ENCODE measurements at places on chromosomes 6 and 20.

- no peak for DNase-seq
These were observed 11.2 kb upstream of the GRM1 start for GRCh38 chr6:146017672-146018071.

- no peak for DNase-seq
These were observed 498.2 kb upstream of the CITED2 start for GRCh38 chr6:139872665-139873064.

- DNase-seq = no peak
These were observed 254.8 kb downstream of the CDC5L start for GRCh38 chr6:44642349-44642748.

- DNase-seq = no peak
These were observed 25.8 kb downstream of the ESF1 start for GRCh38 chr20:13758884-13759283.

GRCh38 chr6:12097791-12098190, 85.7 kb downstream of the HIVEP1 start:
- no peak for DNase-seq

GRCh38 chr20:48813446-48813747, 14.4 kb downstream of the PREX1 start:
- DNase-seq = no peak

- no peak for DNase-seq
These were observed 120.4 kb downstream of the MRPL14 start for GRCh38 chr6:44006872-44007303.

GRCh38 chr20:50197463-50198179, 7.0 kb downstream of the CEBPB start:
- no peak for DNase-seq

DNA sequence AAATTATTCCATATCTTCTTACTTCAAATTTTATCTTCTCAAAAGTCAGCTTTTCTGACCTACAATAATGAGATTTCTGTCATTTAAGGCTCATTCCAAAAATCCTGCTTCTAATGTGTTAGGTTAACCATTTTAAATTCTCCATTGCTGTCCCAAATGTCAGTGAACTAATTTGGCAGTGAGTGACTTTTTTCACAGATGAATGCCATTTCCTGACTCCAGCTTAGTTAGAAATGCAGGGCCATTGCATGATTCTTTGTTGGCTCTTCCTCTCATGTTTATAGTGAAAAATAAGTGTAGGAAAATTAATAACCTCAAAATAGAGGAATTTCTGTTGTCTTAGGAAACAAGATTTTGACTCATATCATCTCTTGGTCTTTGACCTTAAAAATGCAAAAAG, 44.1 kb downstream of the VIP start:
- no peak for DNase-seq

- no peak for DNase-seq
These were observed 30.4 kb upstream of the AHI1 start for GRCh38 chr6:135527960-135528249.

- no peak for DNase-seq
These were observed 290.5 kb upstream of the ZFP64 start for GRCh38 chr20:52482044-52482443.

GRCh38 chr6:1643830-1644445, 34.2 kb downstream of the FOXC1 start:
- no peak for DNase-seq

DNA sequence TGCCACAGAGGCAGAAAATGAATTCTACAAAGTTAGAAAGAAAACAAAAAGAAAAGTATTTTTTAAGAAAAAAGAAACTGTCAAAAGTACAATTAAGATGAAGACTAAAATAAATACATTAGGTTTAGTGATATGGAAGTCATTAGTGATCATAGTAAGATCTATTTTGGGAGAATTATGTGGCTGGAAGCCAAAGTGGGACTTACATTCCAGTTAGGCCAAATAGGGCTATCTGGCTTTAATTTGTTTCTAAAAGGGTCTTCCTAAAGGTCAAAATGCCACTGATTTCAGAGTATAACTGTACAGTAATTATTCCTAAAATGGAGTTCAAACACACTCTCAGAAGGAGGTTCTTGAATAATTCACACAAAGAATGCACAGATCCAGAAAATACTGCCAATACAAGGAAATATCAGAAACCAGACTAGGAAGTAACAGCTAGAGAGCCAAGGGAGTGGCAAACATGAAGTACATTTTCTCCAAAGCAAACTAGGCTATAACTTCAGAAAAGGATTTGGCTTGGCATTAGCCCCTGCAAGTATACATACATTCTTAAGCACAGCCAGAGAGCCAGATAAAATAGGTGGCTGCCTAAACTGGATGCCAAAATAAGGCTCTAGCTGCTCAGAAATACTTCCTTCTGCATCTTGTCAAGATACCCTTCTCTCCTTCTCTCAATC, 45.3 kb downstream of the PDSS2 start:
- DNase-seq = no peak

DNA sequence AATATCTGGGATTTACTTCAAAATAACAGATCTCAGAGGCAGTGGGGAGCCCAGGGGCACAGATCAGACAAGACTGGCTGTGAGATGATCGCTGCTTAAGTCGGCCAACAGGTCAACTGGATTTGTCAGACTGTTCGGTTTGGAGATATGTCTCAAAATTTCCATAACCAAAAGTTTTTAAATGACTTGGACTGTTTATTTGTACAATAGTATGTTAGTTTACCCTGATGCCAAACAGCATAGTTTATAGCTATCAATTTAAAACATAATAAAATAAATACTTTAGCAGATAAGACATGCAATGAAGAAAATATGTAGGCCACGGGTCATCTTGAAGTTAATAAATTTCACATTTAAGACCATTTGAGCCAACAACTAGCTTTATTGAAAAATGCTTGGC, 126.7 kb downstream of the IRF4 start:
- DNase-seq = no peak

DNA sequence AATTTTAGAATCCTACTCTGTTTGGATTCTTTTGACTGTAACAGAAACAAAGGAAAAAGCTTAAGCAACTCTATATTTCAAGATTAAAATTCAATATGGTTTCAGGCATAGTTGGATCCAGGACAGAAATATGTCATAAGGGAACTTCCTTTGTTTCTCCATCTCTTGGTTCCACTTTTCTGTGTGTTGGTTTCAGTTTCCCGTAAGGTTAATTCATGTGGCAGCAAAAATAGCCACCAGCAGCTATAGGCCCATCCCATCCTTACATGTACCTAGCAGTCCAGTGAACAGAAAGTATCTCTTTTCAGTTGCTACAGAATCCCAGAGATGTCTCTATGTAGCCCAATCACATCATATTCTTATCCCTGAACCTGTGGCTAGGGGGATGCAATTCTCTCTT, 8.8 kb upstream of the FAM8A1 start:
- no peak for DNase-seq

DNA sequence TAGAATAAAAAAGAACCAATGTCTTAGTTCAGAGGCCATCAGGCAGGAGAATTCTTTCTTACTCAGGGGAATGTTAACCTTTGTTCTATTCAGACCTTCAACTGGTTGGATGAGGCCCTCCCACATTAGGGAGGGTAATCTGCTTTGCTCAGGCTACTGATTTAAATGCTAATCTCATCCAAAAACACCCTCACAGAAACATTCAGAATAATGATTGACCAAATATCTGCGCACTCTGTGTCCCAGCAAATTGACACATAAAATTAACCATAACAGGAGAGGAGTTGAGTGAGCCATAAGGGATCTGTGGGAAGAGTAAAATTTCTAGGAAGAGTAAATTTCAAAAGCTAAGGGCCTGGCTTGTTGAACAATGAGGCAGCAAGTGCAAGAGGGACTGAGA, 234.0 kb upstream of the PLCB4 start:
- DNase-seq = no peak

DNA sequence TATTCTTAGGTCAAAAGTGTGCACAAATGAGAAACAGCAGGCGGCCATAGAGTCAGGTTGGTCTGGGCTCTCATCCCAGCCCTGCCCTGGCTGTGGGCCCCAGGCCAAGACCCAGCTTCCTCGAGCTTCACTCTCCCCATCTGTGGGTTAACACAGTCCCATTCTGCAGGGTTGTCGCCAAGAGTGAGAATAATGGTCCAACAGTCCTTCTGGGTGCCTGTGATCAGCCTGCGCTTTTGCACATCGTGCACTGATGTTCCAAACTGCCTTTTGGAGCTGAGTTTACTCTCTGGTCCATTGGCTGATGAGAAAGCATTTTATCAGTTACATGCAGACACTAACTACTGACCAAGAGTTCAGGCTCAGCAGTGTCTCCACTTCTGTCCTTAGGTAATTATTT, 82.6 kb downstream of the INSM1 start:
- no peak for DNase-seq

GRCh38 chr6:39312912-39313525, 1.2 kb downstream of the KCNK17 start:
- DNase-seq = no peak

- no peak for DNase-seq
These were observed 50.9 kb downstream of the RIOK1 start for GRCh38 chr6:7440476-7440875.

DNA sequence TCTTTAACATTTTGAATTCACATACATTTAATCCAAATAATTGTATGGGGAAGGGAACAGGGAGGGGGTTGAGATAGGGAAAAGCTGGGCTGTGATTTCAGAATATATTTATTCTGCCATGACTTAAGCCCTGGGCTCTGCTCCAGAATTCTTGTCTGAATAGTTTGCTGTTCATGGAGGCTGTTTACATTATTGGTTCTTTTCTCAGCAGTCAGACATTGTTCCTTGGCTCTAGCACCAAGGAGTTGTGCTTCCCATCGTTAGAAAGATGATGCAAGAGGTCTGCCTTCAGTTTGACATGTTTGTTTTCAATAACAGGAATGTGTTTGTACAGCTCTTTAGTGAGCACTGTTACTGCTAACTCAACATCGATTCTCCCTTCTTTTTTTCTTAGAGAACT, 198.8 kb upstream of the CDYL start:
- no peak for DNase-seq

- no peak for DNase-seq
These were observed 62.0 kb downstream of the GFOD1 start for GRCh38 chr6:13425270-13425873.

- DNase-seq = no peak
These were observed 35.7 kb downstream of the TFAP2C start for GRCh38 chr20:56664796-56665195.
